ENCODE measurements at places on chromosomes 11 and 22.

DNA sequence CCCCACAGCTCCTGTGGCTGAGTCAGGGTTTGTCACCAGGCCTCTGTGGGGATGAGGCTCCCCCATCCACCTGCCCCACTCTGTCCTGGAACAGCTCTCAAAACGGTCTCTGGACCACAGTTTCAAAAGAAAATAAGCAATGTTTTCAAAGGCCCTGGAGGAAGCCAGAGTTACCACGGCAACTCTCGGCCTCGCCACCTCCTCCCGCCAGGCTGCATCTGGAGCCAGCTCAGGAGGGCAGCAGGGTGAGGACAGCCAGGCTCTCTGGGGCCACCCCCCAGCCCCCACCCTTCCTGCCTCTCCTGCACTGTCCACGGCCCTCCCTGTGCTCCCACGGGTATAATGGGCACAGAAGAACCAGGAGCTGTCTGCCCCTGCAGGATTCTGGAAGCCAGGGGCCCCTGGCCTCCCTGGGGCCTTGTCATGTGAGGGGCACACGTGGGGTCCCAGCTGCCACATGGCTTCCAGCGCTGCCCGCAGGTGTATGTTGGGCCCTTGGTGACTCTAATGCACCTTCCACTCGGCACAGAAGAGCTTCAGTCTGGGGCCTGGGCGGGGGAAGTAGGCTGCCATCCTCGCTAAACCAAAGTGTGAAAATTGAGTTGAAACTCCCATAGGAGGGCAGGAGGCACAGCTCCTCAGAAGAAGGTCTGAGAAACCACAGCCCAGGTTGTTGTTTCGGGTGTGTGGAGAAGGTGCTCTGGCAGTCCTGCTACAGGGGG, 10.3 kb downstream of the CD81 start:
- no peak for DNase-seq

DNA sequence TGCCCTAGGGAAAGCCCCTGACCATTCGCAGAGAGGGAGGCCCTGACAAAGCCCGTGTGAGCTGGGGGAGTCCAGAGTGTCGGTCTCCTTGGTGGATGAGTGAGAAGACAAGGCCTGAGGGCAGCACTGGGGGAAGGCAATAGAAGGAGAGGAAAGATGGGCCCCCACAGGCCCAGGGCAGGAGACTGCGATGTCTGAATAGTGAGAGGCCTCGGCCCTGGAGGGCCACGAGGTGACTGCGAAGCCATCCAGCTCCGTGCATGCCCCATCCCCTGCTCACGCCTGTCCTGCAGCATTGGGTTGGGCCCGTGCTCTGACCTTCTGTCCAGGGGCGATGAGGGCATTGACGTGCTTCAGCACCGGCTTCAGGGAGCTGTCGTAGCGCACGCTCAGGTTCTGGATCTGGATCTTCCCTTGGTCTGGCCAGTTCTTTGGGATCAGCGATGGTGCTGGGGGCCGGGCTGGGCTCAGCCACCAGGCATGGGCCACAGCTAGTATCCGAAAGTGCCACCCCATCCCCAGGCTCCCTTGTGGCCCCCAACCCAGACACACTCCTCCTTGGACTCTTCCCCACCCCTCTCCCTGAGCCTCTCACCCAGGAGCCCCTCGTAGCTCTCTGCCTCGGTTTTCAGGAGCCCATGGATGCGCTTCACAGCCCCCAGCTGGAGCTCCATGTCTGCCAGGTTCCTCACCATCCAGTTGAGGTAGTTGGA, 8.3 kb upstream of the KCNJ11 start:
- DNase-seq: no peak

DNA sequence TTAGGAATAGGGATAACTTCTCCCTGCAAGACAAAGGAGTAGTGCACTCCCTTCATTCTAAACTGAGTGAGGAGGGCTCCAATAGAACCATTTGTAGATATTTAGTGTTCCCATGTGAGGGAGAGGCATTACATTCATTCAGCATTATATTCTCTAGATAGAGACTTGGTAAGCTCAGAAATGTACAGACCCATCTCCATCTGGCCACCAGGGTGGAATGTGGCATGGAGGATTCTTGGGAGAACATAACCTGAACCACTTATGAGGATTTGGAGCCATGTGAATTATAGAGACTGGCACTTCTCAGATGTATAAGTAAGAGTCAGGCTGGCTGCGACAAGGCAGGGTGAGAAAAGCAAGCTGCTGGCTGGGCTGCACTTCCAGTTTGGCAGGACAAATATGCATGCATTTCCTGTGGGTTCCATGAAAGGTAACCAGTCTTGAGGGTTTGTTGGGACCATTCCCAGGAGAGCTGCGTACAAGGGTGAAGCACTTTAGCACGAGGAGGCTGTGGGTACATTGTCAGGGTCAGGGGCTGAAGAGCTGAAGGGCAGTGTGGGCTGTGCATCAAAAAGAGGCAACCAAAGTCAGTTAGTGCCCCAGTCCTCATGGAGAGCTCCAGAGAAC, 9.2 kb downstream of the RRP8 start:
- DNase-seq: no peak

- no peak for DNase-seq
These were observed 20.2 kb downstream of the MPPED1 start for GRCh38 chr22:43431808-43432554.

- DNase-seq: no peak
These were observed 16.3 kb downstream of the ST14 start for GRCh38 chr11:130175898-130176297.

GRCh38 chr11:33645686-33646085, 54.9 kb downstream of the C11orf91 start:
- DNase-seq: no peak

DNA sequence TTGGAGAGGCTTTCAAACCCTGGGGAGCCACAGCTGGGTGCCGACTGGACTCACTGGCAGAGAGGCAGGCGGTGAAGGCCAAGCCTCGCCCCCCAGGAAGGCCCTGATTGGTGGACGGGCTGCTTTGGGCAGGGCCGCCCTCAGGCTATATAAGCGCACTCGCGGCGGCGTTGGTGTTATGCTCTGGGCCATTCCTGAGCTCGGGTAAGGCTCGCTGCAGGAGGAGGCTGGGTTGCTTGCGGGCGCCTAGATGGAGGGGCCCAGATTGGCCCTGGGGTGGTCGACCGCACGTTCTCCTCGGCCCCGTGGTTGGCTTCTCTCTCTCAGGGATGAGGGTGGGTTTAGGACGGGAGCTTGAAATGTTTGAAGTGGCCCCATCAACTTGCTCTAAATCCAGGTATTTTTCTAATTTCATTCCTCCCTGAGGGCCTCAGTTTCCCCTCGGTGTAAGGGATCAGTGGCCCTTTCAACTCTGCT, at the start of gene SPDYC:
Gene SPDYC (plus strand): TSS at position 176 of the 477 bp plus-strand sequence. CDS start 1,125 bp downstream, outside the sequence.
- no peak for DNase-seq

GRCh38 chr22:35726398-35726797, 8.7 kb downstream of the APOL5 start:
- no peak for DNase-seq

- DNase-seq: no peak
These were observed 330.3 kb upstream of the PITPNB start for GRCh38 chr22:28249402-28249801.

GRCh38 chr11:64056213-64056785, 20.6 kb downstream of the FLRT1 start:
- DNase-seq: no peak

DNA sequence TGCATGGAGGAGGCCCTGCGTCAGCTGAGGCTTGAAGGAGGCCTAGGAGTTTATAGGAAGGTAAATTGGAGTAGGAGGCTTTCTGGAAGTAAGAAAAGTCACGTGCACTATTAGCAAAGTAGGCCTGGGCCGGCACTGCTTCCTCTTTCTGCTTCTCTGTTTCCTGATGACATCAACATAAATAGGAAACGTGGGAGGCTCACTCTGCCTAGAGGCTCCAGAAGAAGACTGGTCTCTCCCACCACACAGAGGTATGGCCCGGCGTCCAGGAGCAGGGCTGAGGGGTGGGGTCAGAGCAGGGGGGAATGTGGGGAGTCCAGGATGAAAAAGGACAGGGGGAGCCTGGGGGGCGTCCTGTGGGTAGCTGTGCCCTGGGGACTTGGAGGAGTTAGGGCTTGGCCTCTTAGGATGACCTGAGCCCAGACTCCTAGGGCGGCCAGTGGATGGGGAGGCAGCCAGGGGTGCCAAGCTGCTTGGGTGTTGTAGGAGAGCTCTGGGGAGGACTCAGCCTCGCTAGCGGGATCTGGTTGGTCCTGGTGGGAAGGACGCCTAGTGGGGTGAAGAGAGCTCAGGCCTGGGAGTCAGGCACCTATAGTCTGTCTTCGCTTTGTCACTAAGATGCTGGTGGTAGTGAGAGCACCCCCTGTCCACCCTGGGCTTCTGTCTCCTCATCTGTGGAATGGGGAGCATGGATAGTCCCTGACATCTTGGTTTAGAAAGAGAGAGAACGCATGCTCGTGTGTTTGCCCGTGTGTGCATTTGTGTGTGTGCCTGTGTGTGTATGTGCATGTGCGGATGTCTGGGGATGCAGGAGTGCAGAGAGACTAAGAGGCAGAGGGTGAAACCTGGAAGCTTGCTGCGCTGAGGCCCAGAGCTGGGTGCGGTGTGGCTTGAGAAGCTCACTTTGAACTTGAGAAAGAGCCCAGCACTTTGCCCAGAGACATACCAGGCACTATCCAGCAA, at the start of gene CSF2RB:
Gene CSF2RB (plus strand): TSS at position 202 of the 963 bp plus-strand sequence. CDS start 8,580 bp downstream, outside the sequence.
- no peak for DNase-seq

GRCh38 chr11:22884217-22884616, 23.9 kb upstream of the CCDC179 start:
- DNase-seq: no peak
